ENCODE measurements at places on chromosomes 16 and 17.
A peak's percentile ranks its signal among the peaks of the same experiment; 100 is the strongest.

DNA sequence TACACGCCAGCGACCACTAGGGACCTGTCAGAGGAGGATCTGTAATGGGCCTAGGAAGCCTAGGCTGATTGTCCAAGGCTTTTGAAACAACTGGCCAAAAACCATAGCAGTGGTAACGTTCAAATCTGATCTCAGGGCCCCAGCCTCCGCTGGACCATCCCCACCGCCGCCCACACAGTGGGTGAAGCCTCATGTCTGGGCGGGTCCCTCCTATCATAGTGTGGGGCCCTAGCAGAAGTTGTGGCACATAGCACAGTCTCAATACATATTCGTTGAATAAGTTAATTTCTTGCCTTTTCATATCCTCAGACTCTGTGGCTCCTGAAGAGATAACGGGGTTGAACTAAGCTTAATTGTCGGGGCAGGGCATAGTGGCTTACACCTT is 818 bp downstream of the DPH1 start:
- DNase-seq: no peak

- DNase-seq: no peak
Measured at GRCh38 chr16:9071377-9071776, 20.1 kb upstream of the HAPSTR1 start.

- DNase-seq: no peak
Measured at GRCh38 chr16:89607937-89608740, 5.3 kb upstream of the DPEP1 start.

- DNase-seq: no peak
Measured at GRCh38 chr16:83701494-83701893, 106.3 kb upstream of the HSBP1 start.

GRCh38 chr17:40490289-40490853 is 11.1 kb downstream of the TNS4 start:
- DNase-seq: peak; percentile 83

DNA sequence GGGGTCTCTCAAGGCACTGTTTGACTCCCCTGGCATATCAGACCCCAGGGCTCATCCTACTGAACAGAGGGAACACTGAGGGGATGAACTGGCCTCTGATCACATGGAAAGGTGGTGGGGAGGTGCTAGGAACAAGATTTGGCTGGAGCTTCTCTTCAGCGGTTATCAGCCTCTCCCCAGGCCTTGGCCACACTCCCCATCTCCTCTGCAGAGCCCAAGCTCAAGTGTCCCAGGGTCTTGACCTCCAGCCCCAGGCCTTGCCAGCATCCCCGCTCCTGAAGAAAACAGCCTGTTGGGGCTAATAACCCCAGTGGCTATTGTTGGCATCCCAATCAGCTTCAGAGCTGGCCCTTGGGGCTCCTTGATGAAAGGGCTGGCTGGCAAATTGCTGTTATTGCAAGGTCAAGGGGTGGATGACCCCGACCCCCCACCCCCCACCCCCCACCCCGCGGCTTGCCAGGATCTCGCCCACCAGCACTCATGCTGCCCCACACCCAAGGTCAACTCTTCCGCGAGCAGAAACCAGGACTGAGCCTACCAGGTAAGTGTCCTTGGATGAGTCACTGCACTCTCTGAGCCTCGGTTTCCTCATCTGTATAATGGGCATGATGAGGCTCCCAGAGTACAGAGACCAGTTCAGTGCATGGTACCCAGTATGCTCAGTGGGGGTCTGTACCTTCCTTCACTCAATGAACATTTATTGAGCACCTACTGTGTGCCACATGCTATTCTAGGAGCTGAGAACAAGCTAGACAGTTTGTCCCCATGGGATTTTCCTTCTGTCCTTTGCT is 18.8 kb upstream of the FAM83G start:
- no peak for DNase-seq

GRCh38 chr16:56353054-56353921 is 72.1 kb downstream of the AMFR start:
- no peak for DNase-seq

DNA sequence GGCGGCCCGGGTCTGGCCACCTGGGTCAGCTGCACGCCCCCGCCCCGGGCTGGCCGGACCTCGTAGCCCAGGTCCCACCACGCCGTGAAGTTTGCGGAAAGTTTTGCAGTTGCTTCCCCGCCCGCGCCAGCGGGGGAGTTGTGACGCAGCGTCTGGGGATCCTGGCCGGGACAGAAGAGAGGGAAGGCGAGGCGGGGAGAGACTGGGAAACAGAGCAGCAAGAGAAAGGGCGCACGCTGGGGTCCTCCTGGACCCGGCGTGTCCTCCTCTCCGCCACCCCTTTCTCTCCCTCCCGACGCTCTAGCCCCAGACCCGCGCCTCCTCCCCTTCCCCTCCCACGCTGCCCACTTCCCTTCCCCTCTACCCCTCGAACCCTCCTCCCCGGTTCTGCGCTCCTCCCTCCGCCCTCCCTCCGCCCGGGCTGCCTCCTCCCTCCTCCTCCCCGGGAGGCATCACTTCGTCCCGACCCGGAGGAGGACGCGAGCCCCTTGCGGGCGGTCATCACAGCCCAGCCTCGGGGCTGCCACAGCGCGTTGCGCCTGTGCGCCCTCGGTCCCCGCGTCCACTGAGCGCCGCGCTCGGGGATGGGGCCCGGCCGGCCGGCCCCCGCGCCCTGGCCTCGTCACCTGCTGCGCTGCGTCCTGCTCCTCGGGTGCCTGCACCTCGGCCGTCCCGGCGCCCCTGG is at the start of gene MRC2:
Gene MRC2 (plus strand): TSS at position 452 of the 685 bp plus-strand sequence. CDS start 133 bp downstream, at position 585.
- peak; percentile 60 for DNase-seq

GRCh38 chr16:59975953-59976352 is 1241.8 kb upstream of the GOT2 start:
- DNase-seq: no peak

- no peak for DNase-seq
Measured at GRCh38 chr17:33962857-33963655, 292.0 kb upstream of the CCL2 start.

DNA sequence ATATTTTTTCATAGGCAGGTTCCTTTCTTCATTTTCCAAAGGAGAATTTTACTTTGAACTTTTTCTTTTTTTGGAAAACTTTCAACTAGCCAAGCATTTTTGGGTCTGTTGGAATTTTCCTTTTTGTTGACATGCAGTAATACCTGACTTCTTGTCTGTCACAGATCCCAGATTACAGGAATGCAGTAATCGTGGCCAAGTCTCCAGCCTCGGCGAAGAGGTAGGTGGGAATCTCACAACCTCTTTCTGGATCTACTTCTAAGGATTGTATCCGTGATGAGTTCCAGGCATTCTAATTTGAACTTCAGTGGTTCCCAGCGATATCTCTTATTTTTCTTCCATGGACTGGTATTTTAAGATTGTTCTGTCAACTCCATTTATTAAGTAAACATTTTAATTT is 31.7 kb downstream of the PRPSAP2 start:
- no peak for DNase-seq

DNA sequence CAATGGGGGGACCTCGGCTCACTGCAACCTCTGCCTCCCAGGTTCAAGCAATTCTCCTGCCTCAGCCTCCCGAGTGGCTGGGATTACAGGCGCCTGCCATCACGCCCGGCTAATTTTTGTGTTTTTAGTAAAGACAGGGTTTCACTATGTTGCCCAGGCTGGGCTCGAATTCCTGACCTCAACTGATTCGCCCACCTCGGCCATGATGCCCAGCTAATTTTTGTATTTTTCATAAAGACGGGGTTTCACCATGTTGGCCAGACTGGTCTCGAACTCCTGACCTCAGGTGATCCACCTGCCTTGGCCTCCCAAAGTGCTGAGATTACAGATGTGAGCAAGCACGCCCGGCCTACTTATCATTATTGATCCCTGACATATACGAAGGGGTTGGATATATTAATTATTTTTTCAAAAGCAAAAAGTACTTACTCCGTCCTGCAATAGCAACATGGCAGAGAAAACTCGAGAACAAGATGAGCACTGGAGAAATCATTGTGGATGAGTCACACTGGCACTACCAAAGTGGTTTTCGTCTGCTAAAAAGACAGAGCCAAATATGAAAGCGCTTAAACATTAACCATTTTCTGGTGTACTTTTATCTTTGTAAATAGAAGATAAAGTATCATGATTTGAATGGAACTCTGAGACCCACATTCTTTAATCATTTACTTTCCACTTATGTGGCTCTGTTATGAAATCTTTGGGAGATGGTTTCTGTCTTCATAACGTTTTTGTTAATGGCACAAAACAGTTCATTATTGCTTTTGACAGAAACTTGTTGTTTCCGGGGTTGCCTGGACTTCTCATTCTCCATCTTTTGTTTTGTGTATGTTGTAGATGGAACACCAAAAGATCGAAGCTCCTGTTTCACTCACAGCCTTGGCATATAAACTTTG is at the start of gene APOH:
Gene APOH (minus strand): TSS at position 529 of the 896 bp plus-strand sequence. CDS start 36 bp downstream, at position 493.
- no peak for DNase-seq

DNA sequence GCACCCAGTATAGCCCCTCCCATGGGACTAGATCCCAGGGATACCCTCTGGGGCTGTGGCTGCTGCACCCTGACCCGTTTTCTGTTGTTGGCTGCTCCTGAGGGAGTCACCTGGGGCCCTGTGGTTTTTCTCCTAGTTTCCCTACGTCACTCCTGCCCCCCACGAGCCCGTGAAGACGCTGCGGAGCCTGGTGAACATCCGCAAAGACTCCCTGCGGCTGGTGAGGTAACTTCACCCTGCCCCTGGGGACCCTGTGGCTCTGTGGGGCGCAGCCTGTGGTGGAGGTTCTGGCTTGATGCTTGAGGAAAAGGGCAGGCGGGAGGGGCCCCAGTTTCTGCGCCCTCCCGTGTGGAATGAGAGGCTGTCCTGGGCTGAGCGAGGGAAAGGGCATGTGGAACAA is 27.2 kb downstream of the MGRN1 start:
- no peak for DNase-seq

DNA sequence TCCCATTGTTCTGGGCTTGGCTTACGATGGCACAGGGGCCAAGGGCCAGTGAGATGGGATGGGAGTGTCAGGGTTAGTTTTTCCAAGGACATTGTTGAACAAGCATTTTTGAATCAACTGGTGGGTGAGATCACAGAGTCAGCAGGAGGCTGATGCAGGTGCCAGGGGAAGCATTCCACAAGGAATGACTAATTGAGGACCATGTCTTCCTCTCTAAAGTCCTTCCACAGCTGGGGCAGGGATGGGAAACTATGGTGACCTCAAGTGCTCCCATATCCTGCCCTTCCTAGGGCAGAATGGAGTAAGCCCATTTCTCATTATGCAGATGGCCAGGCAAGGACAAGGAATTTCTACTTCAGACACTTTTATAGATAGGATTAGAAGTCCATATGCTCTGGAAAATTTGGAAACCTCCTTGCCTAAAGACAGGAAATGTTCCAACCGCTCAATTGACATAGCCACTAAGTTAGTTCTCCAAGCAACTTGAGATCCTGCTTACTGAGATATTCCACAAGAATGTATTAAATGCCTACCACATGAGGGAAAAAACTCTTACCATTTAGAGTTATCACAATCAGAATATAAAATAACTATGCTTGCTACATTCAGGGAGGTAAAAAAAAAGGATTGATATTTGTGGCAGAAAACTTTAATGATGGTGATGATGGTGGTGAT is 21.2 kb upstream of the ENGASE start:
- no peak for DNase-seq

- DNase-seq: no peak
Measured at GRCh38 chr16:8887431-8887765, 5.2 kb downstream of the LITAFD start.

GRCh38 chr16:83136419-83136818 is 509.6 kb downstream of the CDH13 start:
- DNase-seq: no peak

DNA sequence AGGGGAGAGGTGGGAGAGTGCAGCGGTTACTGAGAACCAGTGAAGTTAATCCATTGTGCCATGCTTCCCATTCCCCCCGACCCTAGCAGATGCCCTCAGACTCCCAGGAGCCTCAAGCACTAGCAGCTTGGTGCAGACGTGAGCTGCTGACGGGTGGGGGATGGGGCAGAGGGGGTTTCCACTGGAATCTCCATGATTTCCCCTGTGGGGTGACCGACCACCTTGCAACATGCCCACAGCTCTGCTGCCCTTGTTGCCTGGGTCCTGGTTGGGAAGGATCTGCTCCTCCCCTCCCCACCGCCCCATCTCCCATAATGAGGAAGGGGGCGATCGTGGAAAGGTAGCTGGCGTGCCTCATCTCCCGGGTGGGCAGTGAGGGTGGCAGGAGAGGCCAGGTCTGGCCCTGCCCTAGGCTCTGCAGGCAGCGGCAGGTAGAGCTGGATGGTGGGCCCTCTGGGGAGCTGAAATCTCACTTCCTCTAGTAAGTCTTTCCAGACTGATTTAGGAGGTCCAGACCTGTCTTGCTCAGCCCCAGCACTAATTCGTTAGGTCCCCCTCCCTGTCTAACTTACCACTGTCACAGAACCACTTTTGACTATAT is 9.6 kb downstream of the FLOT2 start:
- no peak for DNase-seq

DNA sequence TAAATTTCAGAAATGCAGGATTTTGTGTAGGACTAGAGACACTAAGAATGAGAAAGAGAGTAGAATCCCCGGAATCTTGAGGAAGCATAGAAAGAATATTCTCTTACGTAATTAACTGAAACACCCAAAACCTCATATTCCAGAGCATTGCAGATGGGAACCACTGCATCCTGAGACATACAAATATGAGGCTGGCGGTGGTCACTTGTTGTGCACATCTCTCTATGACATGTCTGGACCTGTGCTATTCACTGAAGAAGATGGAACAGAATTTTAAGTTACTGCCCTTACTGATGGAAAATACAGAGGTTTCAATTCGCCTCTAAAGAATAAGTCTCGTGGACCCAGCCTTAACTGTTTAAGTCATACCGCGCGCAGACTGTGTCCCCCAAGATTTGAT is 806 bp downstream of the RAD51C start:
- DNase-seq: no peak

- no peak for DNase-seq
Measured at GRCh38 chr17:40694584-40694983, 9.0 kb downstream of the KRT24 start.

GRCh38 chr17:9941305-9941704 is 36.2 kb upstream of the RCVRN start:
- no peak for DNase-seq

DNA sequence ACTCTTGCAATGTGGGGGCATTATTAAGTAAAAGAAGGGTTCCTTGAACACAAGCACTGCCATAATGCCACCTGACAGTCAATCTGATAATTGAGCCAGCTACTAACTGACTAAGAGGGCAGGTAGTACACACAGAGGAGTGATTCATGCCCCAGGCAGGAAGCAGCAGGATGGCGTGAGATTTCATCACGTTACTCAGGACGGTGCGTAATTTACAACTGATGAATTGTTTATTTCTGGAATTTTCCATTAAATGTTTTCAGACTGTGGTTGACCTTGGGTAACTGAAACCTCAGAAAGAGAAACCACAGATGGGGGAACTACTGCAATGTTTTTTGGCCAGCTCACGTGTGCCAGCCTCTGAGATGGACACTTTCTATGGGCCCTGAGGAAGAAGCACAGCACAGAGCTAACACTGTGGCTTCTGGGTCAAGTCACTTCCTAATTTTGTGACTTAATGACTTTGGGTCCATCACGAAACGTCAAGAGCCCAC is 46.7 kb downstream of the C17orf67 start:
- no peak for DNase-seq

DNA sequence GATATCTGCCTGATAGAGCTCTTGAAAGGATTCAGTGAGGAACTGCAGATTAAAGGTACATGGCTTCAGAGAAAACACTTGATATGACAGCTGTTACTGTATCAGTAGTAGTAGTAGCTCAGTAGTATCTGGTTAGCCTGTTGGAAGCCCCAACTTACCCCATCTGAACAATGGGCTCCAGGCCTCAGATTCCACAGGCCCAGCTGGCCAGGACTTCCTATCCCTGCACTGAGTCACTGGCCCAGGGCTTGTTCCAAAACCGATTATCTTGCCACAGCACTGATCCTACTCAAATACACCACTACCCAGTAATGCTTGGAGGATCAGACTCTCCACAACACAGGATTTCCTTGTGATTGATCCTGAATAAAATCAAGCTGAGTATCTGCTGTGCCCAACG is 32.6 kb downstream of the DCUN1D3 start:
- DNase-seq: no peak
